ENCODE measurements at places on chromosomes 16 and 17.
A peak's percentile ranks its signal among the peaks of the same experiment; 100 is the strongest.

GRCh38 chr16:59210955-59211541 is 476.9 kb upstream of the GOT2 start:
- peak; percentile 25 for DNase-seq

DNA sequence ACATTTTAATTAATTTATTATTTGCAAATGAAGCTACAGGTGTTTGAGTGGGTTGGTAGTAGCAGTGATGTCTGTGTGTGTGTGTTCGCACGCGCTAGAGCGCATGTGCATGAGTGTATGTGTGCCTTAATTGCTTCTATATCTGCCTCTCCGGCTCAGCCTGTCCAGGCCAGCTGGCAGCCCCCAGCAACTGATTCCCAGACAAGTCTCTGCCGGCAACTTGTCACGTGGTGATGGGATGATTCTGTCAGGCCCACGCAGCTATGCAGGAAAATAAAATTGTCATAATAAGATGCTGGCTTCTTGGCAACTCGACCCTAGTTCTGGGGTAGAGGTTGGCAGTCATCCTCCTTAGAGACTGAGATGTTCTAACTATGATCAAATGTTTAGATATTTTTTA is 712.8 kb upstream of the SOX9 start:
- DNase-seq, result no peak

GRCh38 chr17:537133-537532 is 177.5 kb downstream of the VPS53 start:
- no peak for DNase-seq

DNA sequence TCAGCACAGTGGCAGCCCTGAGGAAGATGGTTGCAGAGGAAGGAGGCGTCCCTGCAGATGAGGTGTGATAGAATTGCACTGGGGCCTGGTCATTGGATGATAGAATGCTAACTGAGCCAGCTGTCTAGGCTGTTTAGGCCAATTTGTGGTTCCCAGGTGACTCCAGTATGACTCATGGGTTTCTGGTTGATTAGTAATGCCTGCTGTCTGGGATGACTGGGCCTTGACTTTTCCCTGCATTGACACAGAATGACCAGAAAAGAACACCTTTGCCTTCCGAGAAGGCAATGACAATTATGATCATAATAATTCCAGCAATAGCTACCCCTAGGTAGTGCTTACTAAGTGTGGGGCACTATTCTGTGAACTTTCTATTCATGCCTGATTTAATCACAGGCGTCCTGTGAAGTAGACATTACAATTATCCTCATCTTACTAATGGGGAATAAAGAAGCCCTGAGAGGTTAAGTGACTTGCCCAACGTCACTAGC is 31.5 kb downstream of the USP43 start:
- DNase-seq, result peak; percentile 13

DNA sequence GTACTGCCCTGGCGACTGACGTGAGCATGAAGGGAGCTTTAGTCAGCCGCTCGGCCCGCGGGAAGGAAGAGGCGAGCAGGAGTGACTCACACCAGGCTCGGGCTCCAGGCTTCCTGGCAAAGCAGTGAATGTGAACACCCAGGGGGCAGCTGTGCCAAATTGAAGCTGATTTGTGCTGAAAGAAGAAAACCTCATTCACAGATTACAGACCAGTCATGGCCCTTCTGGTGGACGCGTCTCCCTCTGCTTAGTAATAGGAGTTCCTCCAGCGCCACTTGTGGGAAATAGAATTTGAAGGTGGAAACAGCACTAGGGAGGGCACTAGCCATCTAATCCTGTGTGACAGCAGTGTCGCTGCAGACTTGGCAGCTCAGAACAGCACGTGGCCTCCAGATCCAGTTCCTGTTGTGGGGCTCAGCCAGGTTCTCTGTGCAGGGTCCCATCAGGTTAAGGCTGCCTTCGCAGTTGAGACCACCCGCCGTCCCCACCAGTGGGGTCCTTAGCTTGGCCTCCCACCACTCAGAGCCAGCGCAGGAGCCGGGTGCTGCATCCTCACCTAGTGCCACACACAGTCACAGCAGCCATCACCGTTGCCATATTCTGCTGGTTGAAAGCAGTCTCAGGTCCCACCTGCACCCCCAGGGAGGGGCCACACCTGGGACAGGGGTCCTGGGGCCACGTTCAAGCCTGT is 164.5 kb upstream of the CHMP6 start:
- peak; percentile 88 for DNase-seq

DNA sequence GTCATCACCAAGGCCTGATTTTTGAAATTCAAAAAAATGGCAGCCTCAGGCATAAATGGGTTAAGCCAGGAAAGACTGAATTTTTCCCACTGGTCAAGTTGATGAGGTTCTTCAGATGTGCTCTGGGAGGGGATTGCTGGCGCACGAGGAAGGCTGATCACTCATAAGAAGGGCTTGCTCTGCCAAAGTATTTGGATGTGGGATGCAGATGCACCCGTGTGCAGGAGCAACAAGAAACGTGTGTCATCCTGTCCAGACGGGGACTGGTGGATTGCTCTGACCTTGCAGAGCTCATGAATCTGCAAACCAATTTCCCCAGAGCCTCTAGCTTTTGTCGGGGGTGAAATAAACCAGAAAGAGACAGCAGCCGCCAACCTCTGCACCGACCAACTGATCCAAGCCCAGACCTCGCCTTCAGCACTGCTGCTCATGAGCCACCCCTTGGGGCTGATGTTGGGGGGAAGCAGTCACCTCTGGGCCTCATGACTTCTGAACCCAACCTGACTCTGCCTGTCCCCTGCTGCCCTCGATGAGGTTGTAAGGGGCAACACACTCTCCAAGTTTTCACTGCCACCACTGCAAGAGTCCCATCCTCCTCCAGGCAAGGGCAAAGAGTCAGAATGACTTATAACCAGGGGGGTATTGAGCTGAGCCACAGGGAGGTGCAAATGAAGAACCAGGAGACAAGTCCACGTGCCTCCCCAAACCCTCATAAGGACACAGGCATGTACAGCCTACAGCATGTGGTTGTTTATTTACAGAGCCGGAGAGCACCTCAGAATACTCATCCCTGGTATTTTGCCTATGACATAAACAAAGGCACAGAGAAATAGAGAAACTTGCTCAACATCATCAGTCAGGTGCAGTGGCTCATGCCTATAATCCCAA is 452.0 kb downstream of the SOX9 start:
- DNase-seq, result no peak

DNA sequence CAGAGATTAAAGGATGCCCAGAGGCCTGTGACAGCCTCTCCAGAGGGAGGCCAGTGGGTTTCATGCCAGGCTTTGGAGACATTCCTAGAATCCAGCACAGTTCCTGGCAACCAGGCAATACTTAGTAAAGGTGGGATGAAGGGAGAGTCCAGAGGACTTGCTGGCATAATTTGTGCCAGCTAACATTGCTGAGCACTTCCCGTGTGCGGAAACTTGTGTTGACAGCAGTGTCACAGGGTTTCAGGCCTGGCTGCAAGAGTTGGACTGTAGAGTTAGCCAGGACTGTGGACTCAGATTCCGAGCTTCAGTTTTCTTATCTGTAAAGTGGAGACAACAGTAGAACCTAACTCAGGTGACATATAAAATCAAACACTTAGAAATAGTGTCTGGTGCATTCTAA is 141.7 kb downstream of the SALL1 start:
- no peak for DNase-seq
